Suprapubic skin (tissue), 4 donors: ENCODE measurements at places on chromosomes 2 and 18. TPM values are rescaled to one million over a fixed set of nuclear protein-coding genes. Genes with fewer than 3 reads are reported as not detected.

Gene DSC3
- 826 TPM for total RNA-seq

Gene IL36A
- not detected for total RNA-seq

Gene ASB18
- total RNA-seq, result not detected

Gene CAPG
- 152 TPM for total RNA-seq

Gene TCF7L1
- 1.1 TPM for total RNA-seq

Gene REG3A
- not detected for total RNA-seq

Gene FNDC4
- total RNA-seq, result 5.1 TPM

Gene AGXT
- not detected for total RNA-seq

DNA sequence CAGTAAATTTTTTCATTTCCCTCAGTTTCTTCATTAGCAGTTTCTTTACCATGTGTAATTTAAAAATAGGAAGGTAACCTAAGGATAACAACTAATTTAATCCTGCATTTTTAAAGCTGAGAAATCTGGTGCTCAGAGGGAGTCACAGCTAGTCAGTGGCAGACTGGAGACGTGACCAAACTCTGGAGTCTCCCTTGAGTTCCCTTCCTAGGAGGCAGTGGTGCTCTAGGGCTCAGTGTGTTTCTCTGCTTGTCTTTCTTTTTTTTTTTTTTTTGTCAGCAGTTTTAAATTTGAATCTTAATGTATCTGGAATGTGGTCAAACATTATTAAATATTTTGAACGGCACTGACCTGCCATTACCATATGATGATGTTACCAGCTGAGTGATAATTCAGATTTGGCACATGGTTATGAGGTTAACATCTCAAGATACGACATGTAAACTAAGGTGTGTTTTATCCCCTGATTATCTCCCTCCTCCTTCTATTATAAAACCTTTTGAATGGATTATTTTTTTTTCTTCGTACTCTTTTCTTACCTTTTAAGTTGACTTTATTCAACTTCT, 226.2 kb downstream of the GALNT13 start:
- H3K36me3 ChIP-seq, result no peaks in the 10 kb centered on the region
- H3K4me1 ChIP-seq, result no peaks in the 10 kb centered on the region
- H3K4me3 ChIP-seq, result no peak overlapping the region
- H3K27ac ChIP-seq, result no peak overlapping the region
- no peak for DNase-seq

GRCh38 chr2:166417669-166418068, 41.9 kb upstream of the SCN9A start:
- H3K4me3 ChIP-seq, result no peak overlapping the region
- H3K36me3 ChIP-seq, result no peaks in the 10 kb centered on the region
- DNase-seq, result no peak
- no peaks in the 10 kb centered on the region for H3K27me3 ChIP-seq

GRCh38 chr2:29443627-29444026, 328.4 kb downstream of the CLIP4 start:
- no peak for DNase-seq
- no peaks in the 10 kb centered on the region for H3K27me3 ChIP-seq
- no peak overlapping the region for H3K4me3 ChIP-seq
- H3K4me1 ChIP-seq, result no peaks in the 10 kb centered on the region
- H3K27ac ChIP-seq, result no peak overlapping the region

DNA sequence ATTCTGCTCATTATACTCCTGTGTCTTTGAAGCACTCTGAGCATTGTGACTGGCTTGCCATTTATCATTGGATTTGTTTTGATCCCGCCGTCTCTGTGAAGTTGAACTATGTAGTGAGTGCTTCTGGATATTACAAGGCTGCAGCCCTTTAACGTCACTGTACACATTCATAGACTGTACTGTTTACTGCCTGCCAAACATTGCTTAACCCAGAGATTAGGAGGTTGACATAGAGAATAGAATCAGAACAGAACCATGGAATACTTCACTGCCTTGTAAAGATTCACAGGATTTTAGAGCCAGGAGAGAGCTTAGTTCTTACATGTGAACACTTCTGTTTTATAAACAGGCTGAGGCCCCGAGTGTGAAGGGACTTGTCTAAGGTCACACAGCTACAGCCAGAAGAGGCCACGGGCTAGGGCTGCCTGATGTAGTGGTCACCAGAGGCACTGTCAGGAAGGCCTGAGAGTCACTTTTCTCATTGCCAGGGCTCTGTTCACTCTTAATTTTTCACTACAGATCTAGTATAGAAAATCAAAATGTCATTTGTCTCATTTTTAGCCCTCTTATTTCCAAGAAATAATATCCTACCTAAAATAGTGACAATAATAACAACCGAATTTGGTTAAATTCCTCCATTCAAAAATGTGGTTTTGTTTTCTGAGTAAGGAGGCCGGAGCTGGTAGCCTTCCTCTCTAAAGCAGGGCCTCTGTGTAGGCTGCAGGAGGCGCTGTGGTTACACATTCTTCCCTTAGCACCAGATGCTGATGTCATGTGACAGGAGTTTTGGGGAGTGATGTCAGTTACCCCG, 87.9 kb downstream of the UGGT1 start:
- no peaks in the 10 kb centered on the region for H3K27me3 ChIP-seq
- no peak overlapping the region for H3K27ac ChIP-seq
- H3K4me3 ChIP-seq, result no peak overlapping the region
- no peak for DNase-seq

GRCh38 chr18:22551536-22552151, 133.9 kb upstream of the CTAGE1 start:
- H3K4me3 ChIP-seq, result no peak overlapping the region
- H3K27me3 ChIP-seq, result no peaks in the 10 kb centered on the region
- H3K36me3 ChIP-seq, result no peaks in the 10 kb centered on the region
- no peak for DNase-seq

DNA sequence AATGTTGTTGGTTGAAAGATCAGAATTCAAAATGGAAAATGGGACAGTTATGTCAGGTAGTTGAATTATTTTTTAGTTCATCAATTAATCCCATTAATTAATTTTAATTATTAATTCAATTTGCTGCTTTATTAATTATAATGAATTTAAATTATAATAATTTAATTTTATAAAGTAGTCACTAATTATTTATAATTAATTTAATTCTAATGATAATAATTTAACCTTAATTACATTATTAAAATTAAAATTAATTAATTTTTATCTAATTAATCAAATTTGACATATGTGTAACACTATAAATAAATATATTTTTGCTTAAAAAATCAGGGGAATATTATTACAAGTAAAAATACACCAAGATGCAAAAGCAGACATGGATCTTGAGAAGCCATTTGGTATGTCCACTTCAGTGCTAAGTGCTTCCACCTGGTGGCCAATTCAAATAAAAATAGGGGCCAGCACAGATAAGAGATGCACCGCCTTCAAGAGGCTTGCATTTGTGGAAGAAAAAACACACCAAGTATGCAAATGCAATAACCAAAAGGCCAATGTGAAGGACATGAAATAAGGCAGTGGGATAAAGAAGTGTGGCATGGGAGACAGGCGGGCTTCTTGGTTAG, 73.2 kb downstream of the MBP start:
- peaks cover 10% of the 10 kb centered on the region for H3K36me3 ChIP-seq
- H3K4me1 ChIP-seq, result peaks cover 32% of the 10 kb centered on the region
- no peak overlapping the region for H3K27ac ChIP-seq
- H3K4me3 ChIP-seq, result no peak overlapping the region
- DNase-seq, result no peak

DNA sequence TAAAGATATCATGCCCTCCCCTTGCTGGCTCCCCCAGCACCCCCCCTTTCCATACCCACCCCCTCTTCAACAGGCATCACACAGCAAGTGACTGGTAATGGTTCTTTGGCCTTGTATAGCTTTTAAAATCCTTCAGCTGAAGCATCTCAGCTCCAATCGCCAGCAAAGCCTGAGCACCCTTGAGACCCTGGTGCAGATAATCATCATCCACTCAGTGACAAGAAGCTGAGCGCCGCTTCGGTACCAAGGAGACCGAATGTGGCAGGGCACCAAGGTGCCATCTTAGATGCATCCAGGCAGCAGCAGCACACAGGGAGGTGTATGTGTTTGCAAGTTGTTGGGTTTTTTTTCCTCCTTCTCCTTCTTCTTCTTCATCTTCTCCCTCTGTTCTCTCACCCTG, 232.7 kb downstream of the BCL11A start:
- DNase-seq, result no peak
- H3K4me1 ChIP-seq, result no peaks in the 10 kb centered on the region
- H3K27me3 ChIP-seq, result no peaks in the 10 kb centered on the region
- H3K27ac ChIP-seq, result no peak overlapping the region
- H3K4me3 ChIP-seq, result no peak overlapping the region
- no peaks in the 10 kb centered on the region for H3K36me3 ChIP-seq

DNA sequence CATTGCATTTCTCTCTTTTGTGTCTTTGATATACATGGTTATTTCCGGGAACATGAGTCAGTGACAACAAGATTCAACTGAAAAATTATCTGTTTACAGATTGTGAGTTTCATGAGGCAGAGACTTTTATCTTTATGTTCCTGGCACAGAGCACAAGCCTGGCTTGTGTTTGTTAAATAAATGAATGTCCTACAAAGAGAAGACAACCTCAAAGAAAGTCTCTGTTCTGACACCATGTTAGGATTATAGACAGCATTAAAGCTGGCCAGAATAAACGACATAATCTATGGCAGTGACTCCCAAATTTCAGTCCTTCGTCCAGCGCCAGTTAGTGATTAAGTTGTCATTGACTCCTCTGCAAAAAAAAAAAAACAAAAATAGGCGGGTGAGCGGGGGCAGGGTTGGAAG, 97.4 kb upstream of the DNAJC10 start:
- no peak for DNase-seq
- H3K36me3 ChIP-seq, result no peaks in the 10 kb centered on the region
- no peaks in the 10 kb centered on the region for H3K27me3 ChIP-seq
- no peak overlapping the region for H3K4me3 ChIP-seq
- no peak overlapping the region for H3K27ac ChIP-seq
- H3K4me1 ChIP-seq, result no peaks in the 10 kb centered on the region

- peaks cover 2% of the 10 kb centered on the region for H3K27me3 ChIP-seq
- no peaks in the 10 kb centered on the region for H3K4me1 ChIP-seq
- DNase-seq, result no peak
These were observed 17.5 kb downstream of the LYPD1 start for GRCh38 chr2:132652474-132652873.

DNA sequence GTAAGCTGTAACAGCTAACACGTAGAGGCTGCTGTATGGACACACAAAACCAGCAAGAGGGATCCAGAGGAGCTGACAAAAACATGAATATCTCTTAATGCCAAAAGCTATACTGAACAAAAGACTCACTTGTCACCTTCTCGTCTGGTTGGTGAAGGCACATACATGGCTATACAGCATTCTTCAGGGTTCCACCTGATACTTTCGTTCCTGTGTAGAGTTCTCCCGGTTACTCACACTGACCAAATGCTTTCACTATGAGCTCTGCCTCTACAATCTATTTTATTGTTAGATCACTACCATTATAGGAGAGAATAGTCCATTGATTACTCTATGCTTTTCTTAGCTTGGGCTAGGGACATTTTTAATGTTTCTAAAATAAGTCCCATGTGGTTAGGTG, 193.1 kb downstream of the HNMT start:
- H3K27me3 ChIP-seq, result no peaks in the 10 kb centered on the region
- no peaks in the 10 kb centered on the region for H3K36me3 ChIP-seq
- H3K27ac ChIP-seq, result no peak overlapping the region
- no peak overlapping the region for H3K4me3 ChIP-seq

GRCh38 chr2:174863183-174863582, 98.9 kb upstream of the CHRNA1 start:
- no peaks in the 10 kb centered on the region for H3K27me3 ChIP-seq
- no peak overlapping the region for H3K4me3 ChIP-seq
- H3K36me3 ChIP-seq, result no peaks in the 10 kb centered on the region
- H3K27ac ChIP-seq, result no peak overlapping the region
- no peak for DNase-seq

- no peak overlapping the region for H3K4me3 ChIP-seq
- peaks cover 11% of the 10 kb centered on the region for H3K4me1 ChIP-seq
- no peak for DNase-seq
- no peak overlapping the region for H3K27ac ChIP-seq
- peaks cover 27% of the 10 kb centered on the region for H3K36me3 ChIP-seq
These were observed 6.6 kb downstream of the IL1RN start for GRCh38 chr2:113133704-113134598.

DNA sequence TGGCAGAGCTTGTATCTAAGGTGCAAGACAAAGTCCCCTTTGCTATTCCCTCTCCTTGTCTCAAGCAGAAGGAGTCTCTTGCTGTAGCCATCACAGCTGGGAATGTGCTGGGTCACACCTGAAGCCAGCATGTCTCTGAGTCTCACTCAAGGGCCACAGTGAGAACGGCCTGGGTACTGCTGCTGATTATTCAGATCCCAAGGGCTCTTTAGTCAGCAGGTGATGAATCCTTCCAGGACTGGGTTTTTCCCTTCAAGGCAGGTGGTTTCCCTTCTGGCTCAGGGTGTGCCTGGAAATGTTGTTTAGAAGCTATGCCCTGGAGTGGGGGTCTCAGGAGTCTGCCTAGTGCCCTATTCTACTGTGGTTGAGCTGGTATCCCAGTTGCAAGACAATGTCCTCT, 356.3 kb downstream of the PARD3B start:
- H3K36me3 ChIP-seq, result no peaks in the 10 kb centered on the region
- no peaks in the 10 kb centered on the region for H3K27me3 ChIP-seq
- H3K4me1 ChIP-seq, result peaks cover 11% of the 10 kb centered on the region
- DNase-seq, result no peak
